ENCODE measurements at places on chromosomes 11 and 22. TPM values are rescaled to one million over a fixed set of nuclear protein-coding genes. Genes with fewer than 3 reads are reported as not detected.
A peak's percentile ranks its signal among the peaks of the same experiment; 100 is the strongest.

OR4S1 gene
- polyA plus RNA-seq, result not detected

ADAMTS8 gene
- not detected for polyA plus RNA-seq

ACTN3 gene
- not detected for polyA plus RNA-seq

MYBPC3 gene
- not detected for polyA plus RNA-seq

RBX1 gene
- polyA plus RNA-seq, result 92.5 TPM

MUC6 gene
- polyA plus RNA-seq, result not detected

HTR3B gene
- not detected for polyA plus RNA-seq

FAT3 gene
- not detected for polyA plus RNA-seq

GRCh38 chr22:37079668-37080171, 28.2 kb downstream of the KCTD17 start:
- no peak overlapping the region for H3K4me3 ChIP-seq
- peak overlapping the region; percentile 10 for H3K27ac ChIP-seq
- peaks cover 13% of the 10 kb centered on the region for H3K4me1 ChIP-seq
- DNase-seq, result no peak
- H3K36me3 ChIP-seq, result no peaks in the 10 kb centered on the region

GRCh38 chr11:17328871-17329494, 22.6 kb upstream of the NCR3LG1 start:
- DNase-seq, result no peak
- peaks cover 14% of the 10 kb centered on the region for H3K36me3 ChIP-seq
- no peak overlapping the region for H3K27ac ChIP-seq

DNA sequence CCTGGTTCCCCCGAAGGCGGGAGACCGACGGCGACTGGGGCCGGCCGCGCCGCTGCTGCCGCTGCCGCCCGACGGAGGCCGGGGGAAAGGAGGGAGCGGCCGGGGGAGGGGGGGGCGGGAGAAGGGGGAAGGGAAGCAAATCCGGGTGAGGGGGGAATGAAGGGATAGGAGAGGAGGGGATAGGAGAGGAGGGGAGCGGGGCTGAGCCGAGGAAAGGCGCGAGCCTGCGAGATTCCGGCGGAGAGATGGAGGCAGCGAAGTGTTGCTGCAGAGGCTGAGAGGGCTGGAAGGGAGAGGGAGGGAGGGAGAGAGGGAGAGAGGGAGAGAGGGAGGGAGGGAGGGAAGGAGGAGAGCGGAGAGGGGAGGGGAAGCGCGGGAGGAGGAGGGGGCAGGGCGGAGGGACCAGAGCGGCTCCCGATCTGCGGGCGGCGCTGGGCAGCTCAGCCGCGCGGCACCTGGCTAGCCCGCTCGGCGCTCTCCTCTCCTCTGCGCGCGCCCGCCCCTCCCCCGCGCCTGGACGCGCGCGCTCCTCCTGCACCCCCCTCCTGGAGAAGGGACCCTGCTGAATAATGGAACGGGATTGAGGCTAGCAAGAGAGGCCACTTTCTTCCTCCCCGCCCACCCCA, 52.3 kb downstream of the SLC22A12 start:
- DNase-seq, result no peak
- peaks cover 31% of the 10 kb centered on the region for H3K27me3 ChIP-seq
- H3K4me3 ChIP-seq, result peak overlapping the region; percentile 83
- H3K27ac ChIP-seq, result no peak overlapping the region
- no peaks in the 10 kb centered on the region for H3K36me3 ChIP-seq

- no peaks in the 10 kb centered on the region for H3K4me1 ChIP-seq
- no peaks in the 10 kb centered on the region for H3K36me3 ChIP-seq
- DNase-seq, result no peak
- H3K4me3 ChIP-seq, result no peak overlapping the region
- H3K27me3 ChIP-seq, result no peaks in the 10 kb centered on the region
Observed at GRCh38 chr11:131889146-131889577, 518.7 kb downstream of the NTM start.

DNA sequence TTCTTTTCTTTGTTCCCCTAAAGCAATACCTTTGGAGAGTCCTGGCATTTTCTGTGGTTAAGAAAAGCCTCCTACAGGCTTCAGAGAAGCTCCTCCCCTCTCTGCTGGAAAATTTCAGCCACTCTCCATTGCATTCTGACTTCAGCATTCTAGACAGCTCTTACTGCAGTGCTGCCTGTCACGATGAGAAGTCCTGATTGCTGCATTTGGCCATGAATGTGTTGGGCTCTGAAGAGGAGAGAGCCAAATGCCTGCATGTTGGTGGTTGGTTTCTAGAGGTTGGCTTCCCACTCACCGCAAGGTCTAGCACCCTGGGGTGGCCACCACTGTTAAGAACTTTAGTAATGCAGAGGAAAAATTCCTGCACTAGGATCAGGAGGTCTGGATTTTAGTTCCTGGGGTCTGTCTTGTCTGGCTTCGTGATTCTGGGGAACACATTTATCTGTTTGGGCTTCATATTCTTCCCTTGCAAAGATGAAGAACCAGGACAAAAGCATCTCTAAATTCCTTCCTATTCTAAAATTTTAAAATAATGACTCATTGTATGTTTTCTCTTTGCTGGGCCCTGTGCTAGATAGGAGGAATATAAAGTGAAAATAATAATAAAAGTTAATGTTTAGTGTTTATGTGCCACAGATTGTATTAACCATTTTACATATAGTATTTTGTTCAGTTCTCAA, 38.1 kb downstream of the COA4 start:
- no peak for DNase-seq
- H3K27me3 ChIP-seq, result no peaks in the 10 kb centered on the region
- no peak overlapping the region for H3K27ac ChIP-seq
- peaks cover 12% of the 10 kb centered on the region for H3K4me1 ChIP-seq
- no peaks in the 10 kb centered on the region for H3K36me3 ChIP-seq
- no peak overlapping the region for H3K4me3 ChIP-seq

DNA sequence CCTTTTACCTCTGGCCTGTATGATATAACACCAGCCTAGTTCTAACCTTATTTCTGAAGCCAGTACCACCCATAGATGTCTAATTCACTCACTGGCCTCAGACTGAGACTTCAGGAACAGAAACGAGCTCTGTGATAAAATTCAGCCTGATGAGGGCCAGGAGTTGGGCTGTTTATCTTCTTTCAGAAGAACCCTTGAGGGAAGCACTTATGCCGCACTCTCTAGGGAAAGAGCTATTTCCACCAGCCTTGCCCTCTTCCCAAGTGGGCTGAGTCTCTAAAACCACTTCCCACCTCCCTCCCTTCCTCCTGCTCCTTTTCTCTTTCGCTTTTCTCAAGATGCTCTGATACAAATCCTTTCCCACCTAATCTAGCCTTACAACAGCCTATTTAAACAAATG, 2.0 kb upstream of the OR52B4 start:
- H3K36me3 ChIP-seq, result no peaks in the 10 kb centered on the region
- H3K27ac ChIP-seq, result no peak overlapping the region
- no peak overlapping the region for H3K4me3 ChIP-seq
- no peaks in the 10 kb centered on the region for H3K4me1 ChIP-seq
- DNase-seq, result no peak
- peaks cover 11% of the 10 kb centered on the region for H3K27me3 ChIP-seq

GRCh38 chr11:134363161-134363560, 31.4 kb downstream of the GLB1L2 start:
- H3K27me3 ChIP-seq, result peaks cover 5% of the 10 kb centered on the region
- H3K4me1 ChIP-seq, result no peaks in the 10 kb centered on the region
- peaks cover 10% of the 10 kb centered on the region for H3K36me3 ChIP-seq
- no peak overlapping the region for H3K4me3 ChIP-seq
- DNase-seq, result no peak

DNA sequence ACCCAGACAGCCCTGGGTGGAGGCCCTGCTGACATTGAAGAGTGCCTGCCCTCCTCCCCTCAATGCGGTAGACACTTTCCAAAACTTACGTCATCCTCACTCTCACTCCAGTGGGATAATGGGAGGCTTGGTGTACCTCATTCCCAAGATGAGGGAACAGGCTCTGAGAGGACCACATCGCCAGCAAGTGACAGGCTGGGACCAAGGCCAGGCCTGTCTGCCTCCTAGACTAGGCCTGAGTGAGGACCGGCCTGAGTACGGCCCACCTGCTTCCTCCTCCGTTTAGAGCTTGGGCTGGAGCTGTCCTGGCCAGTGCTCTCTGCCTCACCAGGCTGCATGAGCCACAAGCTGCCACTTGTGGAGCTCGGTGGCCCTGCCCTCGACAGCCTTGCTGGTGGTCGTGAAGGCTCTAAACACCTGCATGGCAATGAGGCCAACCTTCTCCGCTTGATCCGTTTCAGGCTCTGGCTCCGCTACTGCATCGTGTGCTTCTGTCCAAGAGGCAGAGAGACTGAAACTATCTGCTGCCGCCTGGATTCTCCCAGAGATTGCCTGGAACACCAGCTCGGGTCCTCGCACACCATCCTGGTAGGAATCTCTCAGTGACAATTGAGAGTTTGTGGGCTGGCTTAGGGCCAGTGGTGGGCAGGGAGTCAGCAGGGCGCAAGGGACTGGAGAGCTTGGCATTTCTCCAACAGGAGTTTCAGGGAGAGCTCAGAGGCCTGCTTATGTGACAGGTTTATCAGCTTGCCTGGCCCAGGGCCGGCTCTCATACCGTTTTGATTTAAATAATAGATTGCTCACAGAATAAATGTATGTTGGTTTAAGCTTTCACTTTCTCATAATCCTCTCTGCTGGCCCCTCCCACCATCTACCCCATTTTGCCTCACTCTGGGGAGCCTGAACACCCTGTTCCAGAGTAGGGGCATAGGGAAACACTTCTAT, 9.4 kb downstream of the LRRC75B start:
- peak overlapping the region; percentile 66 for H3K27ac ChIP-seq
- no peaks in the 10 kb centered on the region for H3K4me1 ChIP-seq
- no peaks in the 10 kb centered on the region for H3K36me3 ChIP-seq
- H3K27me3 ChIP-seq, result no peaks in the 10 kb centered on the region
- DNase-seq, result no peak

DNA sequence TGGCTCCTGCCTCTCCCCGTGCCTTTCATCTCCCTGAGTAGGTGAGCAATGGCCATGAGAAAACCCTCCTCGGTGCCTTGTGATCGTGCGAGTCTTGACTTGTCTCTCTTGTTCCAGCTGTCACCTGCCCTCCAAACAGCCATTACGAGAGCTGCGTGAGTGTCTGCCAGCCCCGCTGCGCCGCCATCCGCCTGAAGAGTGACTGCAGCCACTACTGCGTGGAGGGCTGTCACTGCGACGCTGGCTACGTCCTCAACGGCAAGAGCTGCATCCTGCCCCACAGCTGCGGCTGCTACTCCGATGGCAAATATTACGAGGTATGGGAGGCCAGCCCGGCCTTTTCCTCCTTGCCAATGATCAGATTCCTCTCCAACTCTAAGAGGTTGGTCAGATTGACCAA, 51.7 kb downstream of the TECTA start:
- no peak overlapping the region for H3K27ac ChIP-seq
- H3K27me3 ChIP-seq, result no peaks in the 10 kb centered on the region
- no peaks in the 10 kb centered on the region for H3K4me1 ChIP-seq
- DNase-seq, result no peak
- no peak overlapping the region for H3K4me3 ChIP-seq
- no peaks in the 10 kb centered on the region for H3K36me3 ChIP-seq

All from naive B cell (primary cell).